ENCODE measurements at places on chromosomes 1 and 21. TPM values are rescaled to one million over a fixed set of nuclear protein-coding genes. Genes with fewer than 3 reads are reported as not detected.

PLD5 gene
- not detected for total RNA-seq

ATP1A4 gene
- total RNA-seq: not detected

IRF6 gene
- 2.4 TPM for total RNA-seq

GJB4 gene
- total RNA-seq: 0.05 TPM

CYP4Z1 gene
- not detected for total RNA-seq

CLCA2 gene
- not detected for total RNA-seq

PHF13 gene
- total RNA-seq: 10.2 TPM

NTMT2 gene
- not detected for total RNA-seq

OR2T2 gene
- total RNA-seq: not detected

IFI44 gene
- total RNA-seq: 9.5 TPM

FAM131C gene
- not detected for total RNA-seq

UBL4B gene
- not detected for total RNA-seq

CYYR1 gene
- total RNA-seq: 26.9 TPM

OR2T11 gene
- total RNA-seq: not detected

RORC gene
- under 0.01 TPM for total RNA-seq

SHISA4 gene
- 15.7 TPM for total RNA-seq

ITLN2 gene
- total RNA-seq: not detected

HES2 gene
- 14.1 TPM for total RNA-seq

ADCY10 gene
- total RNA-seq: not detected

KIRREL1 gene
- total RNA-seq: 35.4 TPM

PTPN7 gene
- 0.68 TPM for total RNA-seq

C1orf74 gene
- total RNA-seq: 2.2 TPM

LCE1E gene
- total RNA-seq: not detected

AADACL3 gene
- total RNA-seq: not detected

ILDR2 gene
- 1.0 TPM for total RNA-seq

CRTC2 gene
- total RNA-seq: 3.7 TPM

NADK gene
- 44.6 TPM for total RNA-seq

B3GALT2 gene
- 2.9 TPM for total RNA-seq

CRB1 gene
- not detected for total RNA-seq

CLCNKB gene
- 0.34 TPM for total RNA-seq

PRDM16 gene
- not detected for total RNA-seq

C1QTNF12 gene
- total RNA-seq: 0.56 TPM

EFHD2 gene
- 66.8 TPM for total RNA-seq

TNFRSF4 gene
- total RNA-seq: 4.8 TPM

CD48 gene
- total RNA-seq: not detected

TMEM82 gene
- not detected for total RNA-seq

SPRR1B gene
- not detected for total RNA-seq

SDHB gene
- total RNA-seq: 116 TPM

RBM8A gene
- total RNA-seq: 187 TPM

RGS16 gene
- total RNA-seq: 1.2 TPM

PADI2 gene
- total RNA-seq: 0.17 TPM

LCE1B gene
- not detected for total RNA-seq

NPL gene
- 2.4 TPM for total RNA-seq

Data from dermis blood vessel endothelial cell (primary cell).